ENCODE measurements at places on chromosomes 4 and X.

DNA sequence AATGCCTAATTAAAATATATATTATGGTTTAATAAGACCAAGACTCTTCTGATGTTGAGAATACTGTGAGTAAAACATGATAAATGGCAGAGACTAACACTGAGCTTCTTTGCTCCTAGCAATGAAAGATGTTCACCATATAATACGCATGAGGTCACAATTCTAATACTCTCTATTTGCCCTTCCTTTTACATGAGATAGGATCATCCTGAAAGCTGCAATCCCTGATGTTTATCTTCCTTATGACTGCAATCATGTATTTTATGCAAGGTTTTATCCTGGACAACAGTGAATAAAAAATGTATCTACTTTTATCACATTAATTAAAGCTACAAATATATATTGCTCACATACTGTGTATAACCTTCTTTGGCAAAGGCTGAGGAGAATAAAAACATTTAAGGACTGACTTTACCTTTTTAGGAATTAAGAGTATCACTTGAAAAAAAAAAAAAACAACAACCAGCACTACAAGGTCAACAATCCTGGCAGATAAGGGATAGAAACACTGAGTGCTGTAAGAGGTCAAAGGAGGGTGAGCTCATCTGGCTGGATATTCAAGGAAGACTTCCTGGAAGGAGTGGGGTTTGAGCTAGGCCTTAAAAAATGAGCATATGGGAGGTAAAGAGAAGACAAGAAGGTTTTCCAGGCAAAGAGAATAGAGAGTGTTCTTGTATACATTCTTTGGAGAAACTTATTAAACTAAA is 99.9 kb downstream of the AREG start:
- no peak for DNase-seq

DNA sequence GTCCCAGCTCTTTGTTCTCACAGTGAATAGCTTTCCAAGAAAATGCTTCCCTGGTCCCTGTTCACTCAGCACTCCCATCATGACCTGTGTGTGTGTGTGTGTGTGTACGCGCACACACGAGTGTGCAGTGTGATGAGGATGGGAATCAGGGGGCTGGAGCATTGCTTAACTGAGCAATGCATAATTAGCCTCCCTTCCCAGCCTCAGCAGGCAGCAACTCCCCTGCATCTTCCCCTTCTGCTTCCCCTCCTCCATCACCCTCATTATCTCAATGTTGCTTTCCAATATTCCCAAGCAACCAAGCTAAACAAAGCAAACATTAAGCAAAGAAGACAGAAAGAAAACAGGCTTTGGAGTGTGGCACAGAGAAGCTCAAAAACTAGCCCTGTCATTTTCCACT is 137.0 kb downstream of the RBM47 start:
- no peak for DNase-seq

GRCh38 chr4:112076919-112077608 is 68.2 kb upstream of the FAM241A start:
- no peak for DNase-seq

GRCh38 chr4:123777373-123777772 is 380.8 kb downstream of the SPRY1 start:
- DNase-seq: no peak

- DNase-seq: no peak
Measured at GRCh38 chr4:138633580-138633904, 382.0 kb upstream of the NOCT start.

DNA sequence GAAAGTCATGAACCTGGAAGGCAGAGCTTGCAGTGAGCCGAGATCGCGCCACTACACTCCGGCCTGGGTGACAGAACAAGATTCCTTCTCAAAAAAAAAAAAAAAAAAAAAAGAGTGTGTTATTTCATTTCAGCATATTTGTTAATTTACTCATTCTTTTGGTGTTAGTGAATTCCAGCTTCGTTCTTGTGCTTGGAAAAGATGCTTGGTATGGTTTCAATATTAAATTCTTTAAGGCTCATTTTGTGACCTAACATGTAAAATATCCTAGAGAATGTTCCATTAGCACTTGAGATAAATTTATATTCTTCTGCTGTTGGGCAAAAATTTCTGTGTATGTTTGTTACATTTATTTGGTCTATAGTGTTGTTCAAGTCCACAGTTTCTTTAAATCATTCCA is 66.8 kb downstream of the SPIN3 start:
- DNase-seq: no peak

- DNase-seq: no peak
Measured at GRCh38 chr4:39687014-39687413, 10.9 kb upstream of the UBE2K start.

DNA sequence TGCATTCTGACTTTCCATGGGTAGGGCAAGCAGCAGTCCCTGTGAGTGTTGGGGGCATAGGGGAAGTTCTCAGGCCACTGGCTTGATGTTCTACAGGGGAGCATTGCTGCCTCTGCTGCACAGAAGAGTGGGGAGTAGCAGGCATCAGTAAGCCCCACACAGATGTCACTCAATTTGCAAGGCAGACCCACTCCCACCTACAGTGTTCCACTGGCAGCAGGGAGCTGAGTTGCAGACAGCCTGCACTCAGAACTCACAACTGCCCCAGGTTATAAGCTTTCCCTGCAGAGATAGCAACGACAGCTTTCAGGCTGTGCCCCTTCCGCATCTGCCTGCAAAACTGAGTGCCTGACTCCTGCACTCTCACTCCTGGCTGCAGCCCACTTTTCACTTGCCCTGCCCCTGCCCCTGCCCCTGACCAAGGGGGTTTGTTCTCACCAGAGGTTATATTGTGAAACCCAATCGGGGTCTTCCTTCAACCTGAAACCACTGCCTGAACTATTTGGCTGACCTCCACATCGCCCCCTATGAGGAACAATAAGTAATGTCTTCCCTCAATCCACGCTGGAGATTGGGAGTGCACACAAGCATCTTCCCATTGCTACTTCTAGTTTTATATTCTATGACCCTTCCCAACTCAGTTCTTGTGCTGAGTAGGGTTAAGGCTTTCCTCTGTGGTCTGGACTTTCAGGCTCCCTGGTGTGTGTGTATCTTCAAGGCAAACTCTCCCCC is 227.4 kb upstream of the CXorf51B start:
- no peak for DNase-seq

GRCh38 chrX:39398963-39399261 is 597.7 kb downstream of the MID1IP1 start:
- DNase-seq: no peak

- DNase-seq: peak; percentile 24
Measured at GRCh38 chrX:130079824-130080406, 30.4 kb downstream of the ELF4 start.
